ENCODE measurements at places on chromosomes 5 and 9.
A peak's percentile ranks its signal among the peaks of the same experiment; 100 is the strongest.

GRCh38 chr9:87277346-87277745 is 220.3 kb upstream of the DAPK1 start:
- DNase-seq: no peak

- DNase-seq: no peak
Measured at GRCh38 chr5:10838038-10838437, 77.0 kb upstream of the DAP start.

- DNase-seq: peak; percentile 29
Measured at GRCh38 chr9:134743853-134744252, 102.2 kb downstream of the COL5A1 start.

- no peak for DNase-seq
Measured at GRCh38 chr9:126392662-126393371, 66.2 kb downstream of the MVB12B start.

- DNase-seq: no peak
Measured at GRCh38 chr9:137682428-137683105, 63.8 kb downstream of the EHMT1 start.

GRCh38 chr9:34403554-34404380 is 27.1 kb upstream of the MYORG start:
- peak; percentile 54 for DNase-seq

- no peak for DNase-seq
Measured at GRCh38 chr9:76313771-76314170, 80.5 kb downstream of the RFK start.
